Stimulated activated CD8-positive, alpha-beta memory T cell treated with anti-CD3 and anti-CD28 coated beads, Interleukin-4, amount 100 ng/mL, for 1 hour (primary cell): ENCODE measurements at places on chromosomes 2 and 18.

DNA sequence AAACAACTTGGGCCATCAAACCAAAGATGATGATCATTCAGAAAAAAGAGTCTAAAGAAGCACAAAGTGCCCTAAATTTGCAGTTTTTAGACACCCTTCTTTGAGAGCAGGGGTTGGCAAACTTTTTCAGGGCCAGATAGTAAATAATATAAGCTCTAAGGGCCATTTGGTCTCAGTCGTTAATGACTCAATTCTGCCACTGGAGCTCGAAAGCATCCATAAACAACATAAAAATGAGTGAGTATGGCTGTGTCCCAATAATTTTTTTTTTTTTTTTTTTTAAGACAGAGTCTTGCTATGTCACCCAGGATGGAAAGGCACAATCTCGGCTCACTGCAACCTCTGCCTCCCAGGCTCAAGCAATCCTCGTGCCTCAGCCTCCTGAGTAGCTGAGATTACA lies 152.3 kb downstream of the DTNB start:
- DNase-seq: no peak

GRCh38 chr2:41194230-41194629 lies 742.3 kb upstream of the SLC8A1 start:
- DNase-seq: no peak

DNA sequence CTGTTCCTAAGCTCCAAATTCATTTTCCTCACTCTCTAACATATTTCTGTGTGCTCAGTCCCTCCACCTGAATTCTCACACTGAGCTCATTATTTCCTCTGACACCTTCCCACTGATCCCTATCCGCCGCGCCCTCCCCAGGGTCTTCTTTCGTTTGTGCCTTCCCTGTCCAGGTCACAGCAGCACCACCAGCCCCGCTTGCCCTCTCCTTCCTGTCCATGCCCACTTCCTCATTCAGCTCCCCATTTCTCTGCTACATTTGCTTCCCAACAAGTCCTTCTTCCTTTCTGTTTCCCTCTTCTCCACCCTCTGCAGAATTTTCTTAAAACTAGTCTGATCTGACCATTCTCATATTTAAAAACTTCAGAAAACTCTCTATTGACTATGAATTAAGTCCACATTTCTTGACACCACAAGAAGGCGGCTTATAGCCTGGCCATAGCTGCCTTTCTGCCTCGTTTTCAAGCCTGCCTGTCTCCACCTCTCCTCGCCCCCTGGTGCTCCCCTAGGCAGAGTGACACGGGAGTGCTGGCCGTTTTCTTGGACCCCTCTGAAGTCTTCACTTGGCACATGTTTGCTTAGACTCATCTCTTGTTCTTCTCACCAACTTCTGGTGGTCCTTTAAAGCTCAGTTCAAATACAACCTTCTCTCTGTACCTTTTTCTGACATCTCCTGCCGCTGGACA lies 138.7 kb upstream of the BOD1L2 start:
- no peak for DNase-seq

GRCh38 chr2:145383961-145384360 lies 864.0 kb upstream of the ZEB2 start:
- DNase-seq: no peak

DNA sequence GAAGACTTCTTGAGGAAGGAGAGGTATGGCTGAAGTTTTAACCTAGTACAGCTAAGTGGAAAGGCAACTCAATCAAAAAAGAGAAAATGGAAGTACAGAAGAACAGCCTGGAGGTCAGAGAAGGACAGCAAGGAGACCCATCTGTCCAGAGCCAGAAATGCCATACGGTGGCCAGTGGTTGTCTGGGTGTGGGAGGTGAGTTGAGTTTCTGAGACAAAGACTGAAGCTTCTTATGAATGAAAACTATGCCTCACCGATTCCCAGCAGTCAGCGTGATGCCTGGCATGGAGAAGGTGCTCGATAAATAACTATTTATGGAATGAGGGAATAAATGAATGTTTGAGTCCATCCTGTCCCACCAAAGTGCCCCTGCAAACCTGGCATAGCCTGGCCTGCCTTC lies 98.8 kb downstream of the MRO start:
- no peak for DNase-seq

DNA sequence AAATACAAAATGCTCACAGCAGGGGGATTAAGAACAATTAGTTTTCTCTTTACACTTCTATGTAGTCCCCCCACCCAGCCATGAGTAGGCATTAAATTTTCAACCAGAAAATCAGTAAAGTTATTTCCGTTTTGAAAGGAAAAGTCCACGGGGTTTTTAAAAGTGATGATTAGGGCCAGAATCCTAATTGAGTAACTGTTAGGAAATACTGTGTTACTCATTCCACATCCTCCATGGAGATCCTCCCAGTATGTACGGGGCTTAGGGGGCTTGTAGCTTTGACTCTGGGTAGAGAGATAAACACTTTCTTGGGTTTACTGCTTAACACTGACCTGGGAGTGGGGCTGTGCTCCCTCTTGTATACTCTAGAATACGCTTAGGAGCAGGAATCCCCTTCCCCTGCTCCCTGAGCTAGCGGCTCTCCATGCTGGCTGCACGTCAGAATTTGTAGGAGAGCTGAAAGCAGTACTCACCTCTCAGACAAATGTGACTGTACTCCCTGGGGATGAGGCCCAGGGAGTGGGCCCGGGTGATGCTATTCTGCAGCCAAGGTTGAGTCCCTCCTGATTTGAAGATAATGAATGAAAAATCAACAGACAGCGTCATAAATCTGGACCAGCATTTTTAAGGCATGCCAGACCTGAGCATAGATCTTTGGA lies 100.5 kb downstream of the SLC4A3 start:
- DNase-seq: no peak

DNA sequence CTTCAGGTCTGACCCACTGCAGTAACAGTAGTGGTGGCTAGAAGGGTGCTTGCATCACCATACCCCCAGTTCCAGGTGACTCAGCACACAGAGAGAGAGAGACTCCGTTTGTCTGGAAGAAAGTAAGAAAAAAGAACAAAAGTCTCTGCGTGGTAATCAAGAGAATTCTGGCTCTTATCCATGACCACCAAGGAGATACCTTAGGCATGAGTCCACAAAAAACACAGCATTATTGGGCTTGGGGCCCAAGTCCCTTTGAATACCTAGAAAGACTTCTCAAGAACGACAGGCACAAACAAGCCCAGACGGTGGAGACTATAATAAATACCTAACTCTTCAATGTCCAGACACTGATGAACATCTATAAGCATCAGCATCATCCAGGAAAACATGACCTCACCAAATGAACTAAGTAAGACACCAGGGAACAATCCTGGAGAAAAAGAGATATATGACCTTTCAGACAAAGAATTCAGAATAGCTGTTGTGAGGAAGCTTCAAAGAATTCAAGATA lies 21.7 kb upstream of the BAZ2B start:
- DNase-seq: no peak

DNA sequence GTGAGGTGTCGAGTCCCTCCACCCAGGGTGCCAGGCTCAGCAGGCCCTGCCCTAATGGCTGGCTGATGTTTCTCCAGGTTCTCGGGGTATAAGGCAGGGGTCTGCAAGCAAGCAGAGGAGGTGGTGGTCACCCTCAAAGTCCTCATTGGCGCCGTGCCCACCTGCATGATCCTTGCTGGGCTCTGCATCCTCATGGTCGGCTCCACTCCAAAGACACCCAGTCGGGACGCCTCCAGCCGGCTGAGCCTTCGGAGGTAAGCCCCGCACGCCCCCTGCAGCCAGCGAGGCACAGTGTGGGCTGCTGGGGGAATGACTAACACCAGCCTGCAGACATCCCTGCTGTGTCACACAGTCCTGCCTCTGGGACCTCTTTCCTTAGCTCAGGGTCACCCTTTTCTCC lies 14.1 kb downstream of the MFSD2B start:
- no peak for DNase-seq

DNA sequence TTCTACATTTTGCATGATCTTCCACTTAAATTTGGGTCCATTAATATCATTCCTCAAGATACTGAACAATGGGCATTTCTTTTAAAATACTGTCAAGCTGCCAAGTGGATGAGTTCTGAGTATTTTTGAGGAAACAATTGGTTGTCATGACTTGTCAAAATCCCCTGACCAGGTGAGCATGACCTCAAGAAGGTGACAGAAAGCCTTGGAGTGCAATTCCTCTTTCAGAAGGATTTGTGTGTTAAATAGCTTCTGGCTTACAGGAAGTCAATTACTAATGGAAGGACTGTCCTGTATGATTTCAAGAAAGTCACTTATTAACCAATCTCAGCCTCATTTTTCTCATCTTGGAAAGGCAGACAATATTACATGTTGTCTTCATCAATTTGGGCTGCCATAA lies 460.6 kb downstream of the TSN start:
- DNase-seq: no peak

GRCh38 chr2:144211826-144212225 lies 308.1 kb downstream of the ZEB2 start:
- no peak for DNase-seq

DNA sequence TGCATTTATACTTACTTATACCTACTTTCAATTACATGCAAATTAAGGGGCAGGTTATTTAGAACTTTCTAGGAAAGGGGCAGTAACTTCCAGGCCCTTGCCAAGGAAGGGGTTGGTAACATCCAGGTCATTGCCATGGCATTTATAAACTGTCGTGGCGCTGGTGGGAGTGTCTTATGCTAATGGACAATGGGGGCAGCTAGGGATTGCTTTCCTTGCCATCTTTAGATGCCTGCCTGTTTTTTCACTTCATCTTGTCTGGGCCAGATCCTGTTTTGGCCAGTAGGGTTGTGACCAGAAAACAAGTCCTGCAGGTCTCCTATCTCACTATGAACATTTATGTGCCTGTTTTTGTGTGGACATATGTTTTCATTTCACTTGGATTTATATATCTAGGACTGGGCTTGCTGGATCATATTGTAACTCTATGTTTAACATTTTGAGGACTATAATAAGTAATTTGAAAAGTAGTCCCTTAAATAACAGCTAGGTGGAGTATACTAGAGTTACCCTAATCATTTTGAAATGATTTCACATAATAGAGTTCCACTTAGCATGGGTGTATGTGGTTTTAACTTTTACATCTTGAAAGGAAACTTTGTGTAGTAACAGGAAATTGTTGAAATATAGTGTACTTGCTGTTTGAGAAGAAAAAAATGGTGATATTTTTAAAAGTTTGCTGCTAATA lies 56.1 kb downstream of the LCLAT1 start:
- DNase-seq: no peak

DNA sequence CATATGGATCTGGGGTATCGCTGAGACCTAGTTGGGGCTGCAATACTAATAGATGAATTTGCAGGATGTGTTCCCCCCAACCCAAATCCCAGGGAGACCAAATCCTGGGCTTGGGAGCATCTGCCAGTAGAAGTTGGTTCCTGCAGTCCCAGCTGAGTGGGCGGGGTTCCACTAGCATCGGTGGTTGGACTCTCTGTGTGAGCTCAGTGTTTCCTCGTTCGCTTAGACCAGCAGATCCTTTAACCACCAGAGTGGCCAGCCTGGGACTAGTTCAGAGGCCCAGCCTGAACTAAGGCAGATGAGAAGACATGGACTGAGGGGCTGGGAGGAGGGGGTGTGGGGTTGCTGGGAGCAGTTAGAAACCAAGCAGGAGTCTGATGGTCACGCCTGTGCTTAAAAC lies 40.7 kb downstream of the PCARE start:
- DNase-seq: no peak

GRCh38 chr2:232190796-232191195 lies 187.8 kb upstream of the ALPP start:
- DNase-seq: no peak

GRCh38 chr2:8455236-8456150 lies 226.4 kb upstream of the ID2 start:
- DNase-seq: no peak

- DNase-seq: no peak
Observed at GRCh38 chr2:29700560-29700959, 220.8 kb downstream of the ALK start.

DNA sequence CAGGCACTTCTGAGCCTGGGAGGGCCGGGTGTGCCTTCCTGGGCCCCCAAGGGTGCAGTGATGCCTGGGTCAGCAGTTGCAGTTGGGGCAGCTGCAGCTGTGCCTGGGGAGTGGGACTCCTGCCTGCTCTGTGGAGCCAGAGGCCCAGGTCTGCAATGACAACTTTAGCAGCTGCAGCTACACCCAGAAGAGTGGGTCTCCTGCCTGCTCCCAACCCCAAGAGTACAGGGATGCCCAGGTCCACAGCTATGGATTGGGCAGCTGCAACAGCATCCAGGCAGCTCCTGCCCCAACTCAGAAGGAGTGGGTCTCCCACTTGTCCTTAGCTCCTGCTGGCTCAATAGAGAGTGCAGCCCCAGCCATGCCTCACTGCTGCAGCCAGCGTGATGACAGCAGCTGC lies 73.0 kb upstream of the ST3GAL5 start:
- no peak for DNase-seq

- DNase-seq: no peak
Observed at GRCh38 chr2:68799140-68800026, 64.8 kb downstream of the ARHGAP25 start.

- no peak for DNase-seq
Observed at GRCh38 chr2:72135921-72136320, 11.7 kb downstream of the CYP26B1 start.

- no peak for DNase-seq
Observed at GRCh38 chr2:238449241-238449640, 22.5 kb downstream of the ASB1 start.

- DNase-seq: no peak
Observed at GRCh38 chr2:183269956-183270355, 145.7 kb downstream of the NUP35 start.

- DNase-seq: no peak
Observed at GRCh38 chr2:104752504-104752903, 101.4 kb upstream of the POU3F3 start.

DNA sequence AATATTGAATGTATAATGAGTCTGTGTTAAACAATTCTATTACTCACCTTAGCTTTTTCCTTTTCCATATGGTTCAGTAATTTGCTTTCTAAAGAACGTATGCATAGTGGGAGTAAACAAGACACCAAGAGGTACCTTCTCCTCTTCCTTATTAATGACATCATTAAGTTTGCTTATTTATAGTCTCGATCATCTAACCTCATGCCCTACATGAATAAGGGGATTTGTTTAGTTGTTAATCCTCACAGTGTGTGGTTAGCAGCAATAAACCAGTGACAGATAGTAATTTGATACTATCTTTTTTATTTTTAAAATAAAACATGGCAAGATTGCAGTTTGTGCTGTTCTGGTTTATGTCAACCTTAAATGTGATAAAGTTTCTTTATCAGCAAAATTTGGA lies 69.7 kb downstream of the COBLL1 start:
- no peak for DNase-seq

GRCh38 chr18:58113337-58113736 lies 69.3 kb downstream of the NEDD4L start:
- no peak for DNase-seq

- DNase-seq: no peak
Observed at GRCh38 chr2:240905176-240905781, 857 bp upstream of the CROCC2 start.

GRCh38 chr2:173654896-173655265 lies 300.2 kb downstream of the CDCA7 start:
- no peak for DNase-seq
